Kidney (tissue), 22 donors: ENCODE measurements at places on chromosomes 2 and 18. TPM values are rescaled to one million over a fixed set of nuclear protein-coding genes. Genes with fewer than 3 reads are reported as not detected.

GRCh38 chr18:45379903-45380302 lies 235.4 kb upstream of the SLC14A2 start:
- no peak for DNase-seq

- no peak for DNase-seq
These were observed 152.9 kb upstream of the MMADHC start for GRCh38 chr2:149740490-149740889.

GRCh38 chr18:61570070-61570469 lies 236.8 kb downstream of the CDH20 start:
- DNase-seq, result no peak

DNA sequence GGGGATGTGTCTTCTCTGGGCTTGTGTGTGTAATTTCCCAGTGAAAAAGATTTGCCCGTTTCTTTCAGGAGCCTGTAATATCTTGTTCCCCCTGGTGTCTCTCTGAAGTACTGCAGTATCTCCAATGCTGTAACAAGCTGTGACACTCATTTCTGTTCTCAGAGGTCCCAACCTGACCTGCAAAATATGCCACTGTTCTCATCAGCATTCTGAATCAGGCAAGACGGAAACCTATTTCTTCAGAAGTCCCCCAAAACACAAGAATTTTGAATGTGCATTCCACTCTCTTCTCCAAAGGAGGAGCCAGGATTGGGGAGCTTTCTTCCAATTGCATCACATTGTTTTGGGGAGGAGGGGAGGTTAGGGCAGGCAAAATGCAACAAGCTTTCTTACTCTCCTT lies 77.0 kb upstream of the CNGA3 start:
- no peak for DNase-seq

DNA sequence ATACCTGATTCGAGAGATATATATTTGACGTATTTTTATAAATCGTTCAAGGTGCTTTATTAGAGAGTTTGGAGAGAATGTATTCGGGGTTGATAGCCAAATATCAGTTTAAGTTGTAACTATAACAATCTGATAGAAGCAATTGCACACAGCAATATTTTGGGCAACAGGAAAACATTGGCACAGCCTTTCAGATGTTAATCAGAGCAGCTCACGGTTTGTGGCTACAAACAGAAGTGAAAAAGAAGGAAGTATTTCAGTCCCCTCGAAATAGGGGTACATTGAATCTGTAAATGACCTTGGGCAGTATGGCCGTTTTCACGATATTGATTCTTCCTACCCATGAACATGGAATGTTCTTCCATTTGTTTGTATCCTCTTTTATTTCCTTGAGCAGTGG lies 20.6 kb downstream of the SERPINB10 start:
- DNase-seq, result no peak

- DNase-seq, result no peak
These were observed 487.3 kb upstream of the SPRED2 start for GRCh38 chr2:65919550-65920188.

DNA sequence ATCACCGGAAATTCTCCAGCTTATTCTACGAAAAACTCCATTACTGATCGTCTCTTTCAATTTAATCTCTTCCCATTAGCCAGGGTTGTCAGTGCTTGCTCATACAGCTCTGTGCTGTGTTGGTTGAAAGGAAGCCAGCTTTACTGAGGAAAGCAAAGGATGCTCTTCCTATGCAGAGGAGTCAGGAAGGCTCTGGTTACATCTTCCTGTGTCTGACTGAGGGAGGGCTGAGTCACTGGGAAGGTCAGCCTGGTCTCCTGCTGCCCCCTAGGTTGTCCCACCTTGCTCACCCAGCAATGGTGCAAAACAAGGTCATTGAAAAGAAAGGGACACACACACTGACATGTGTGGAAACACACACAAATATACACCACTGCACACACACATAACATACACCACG lies 975.6 kb downstream of the DCDC2C start:
- no peak for DNase-seq

DNA sequence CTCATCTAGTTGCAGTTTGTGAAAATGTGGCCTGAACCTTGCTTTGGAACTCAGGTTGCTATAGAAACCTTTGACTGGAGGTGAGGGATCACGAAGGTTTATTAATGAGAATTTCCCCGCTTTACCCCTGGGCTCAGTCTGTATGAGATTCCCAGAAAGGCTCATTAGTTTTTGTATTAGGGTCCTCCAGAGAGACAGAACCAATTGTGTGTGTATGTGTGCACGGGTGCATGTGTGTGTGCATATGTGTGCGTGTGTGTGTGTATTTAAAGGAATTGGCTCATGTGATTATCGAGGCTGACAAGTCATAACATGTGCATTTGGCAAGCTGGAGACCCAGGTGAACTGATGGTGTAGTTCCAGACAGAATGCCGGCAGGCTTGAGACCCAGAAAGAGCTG lies 113.8 kb upstream of the DLX2 start:
- no peak for DNase-seq

DNA sequence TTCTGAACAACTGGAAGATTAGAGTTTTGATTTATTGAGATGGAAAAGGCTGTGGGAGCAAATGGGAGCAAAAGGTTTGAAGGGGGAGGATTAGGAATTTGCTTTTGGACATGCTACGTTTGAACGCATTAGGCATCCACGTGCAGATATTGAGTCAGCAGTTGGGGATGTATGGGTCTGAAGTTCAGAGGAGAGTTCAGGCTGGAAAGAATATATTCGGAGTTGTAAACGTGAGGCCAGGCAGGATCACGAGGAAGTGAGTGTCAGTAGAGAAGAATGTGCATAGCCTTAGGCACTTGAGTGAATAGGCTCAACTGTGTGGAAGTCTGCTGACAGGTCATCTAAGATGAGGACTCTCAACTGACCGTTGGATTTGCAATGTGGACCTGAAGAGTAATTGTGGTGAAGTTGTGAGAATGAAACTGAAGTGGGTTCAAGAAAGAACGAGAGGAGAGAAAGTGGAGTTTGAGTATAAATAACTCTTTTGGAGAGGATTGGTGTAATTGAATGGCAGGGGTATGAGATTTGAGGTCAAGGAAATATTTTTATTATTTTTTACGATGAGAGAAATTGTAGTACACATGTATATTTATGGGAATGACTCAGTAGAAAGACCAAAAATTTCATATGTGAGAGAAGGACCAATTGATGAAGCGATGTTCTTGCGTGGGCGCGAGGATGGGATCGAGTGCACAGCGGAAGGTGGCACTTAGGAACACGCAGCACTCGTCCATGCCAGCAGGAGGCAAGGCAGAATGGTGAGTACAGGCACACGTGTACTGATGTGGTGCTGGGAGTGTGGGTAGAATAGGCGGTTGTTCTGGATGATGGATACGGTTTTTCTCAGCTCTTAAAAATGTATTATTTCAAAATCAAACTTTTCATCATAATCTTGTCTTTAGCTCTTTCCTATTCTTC lies 40.5 kb upstream of the POLE4 start:
- peak; percentile 10 for DNase-seq

DNA sequence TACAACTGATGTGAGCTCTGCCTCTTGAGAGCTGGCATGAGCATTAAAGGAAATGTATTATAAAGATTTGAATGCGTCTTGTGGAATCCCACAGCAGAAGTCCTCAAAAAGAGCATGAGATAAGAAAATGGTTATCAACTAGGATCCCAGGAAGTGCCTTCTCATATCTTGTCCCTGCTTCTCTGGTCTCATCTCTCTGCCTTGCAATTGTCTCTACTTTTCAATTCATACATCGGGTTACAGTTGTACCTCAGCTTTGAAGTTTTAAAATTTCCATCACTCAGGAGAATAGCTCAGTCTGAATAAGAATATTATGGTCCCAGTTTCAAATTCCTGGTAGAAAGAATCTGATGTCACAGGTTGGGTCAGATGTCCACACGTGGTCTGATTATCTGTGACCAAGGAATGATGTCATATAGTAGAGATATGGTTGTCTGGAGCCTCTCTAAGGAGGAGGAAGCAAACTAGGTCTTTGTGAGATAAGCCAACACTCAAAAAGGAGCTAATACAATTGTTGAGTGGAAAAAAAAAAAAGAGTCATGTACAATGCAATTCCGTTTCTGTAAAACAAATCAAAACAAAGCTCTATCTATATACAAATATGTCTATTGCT lies 21.7 kb upstream of the CCDC88A start:
- no peak for DNase-seq

- peak; percentile 67 for DNase-seq
These were observed 198.2 kb downstream of the SEPTIN10 start for GRCh38 chr2:109415581-109416013.

- no peak for DNase-seq
These were observed 605.3 kb upstream of the ZNF804A start for GRCh38 chr2:183993052-183993451.

DNA sequence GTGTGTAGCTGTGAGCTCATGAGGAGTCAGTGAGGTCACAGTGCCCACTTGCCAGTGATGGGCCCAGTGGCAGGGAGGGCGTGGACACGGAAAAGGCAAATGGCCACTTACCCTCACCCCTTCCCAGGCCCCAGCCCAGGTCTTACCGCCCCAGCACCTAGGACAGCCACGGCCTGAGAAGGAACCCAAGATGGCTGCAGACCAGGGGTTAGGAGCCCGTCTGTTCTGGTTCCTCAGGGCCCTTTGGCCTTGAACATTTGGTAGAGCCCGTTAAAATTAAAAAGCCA lies 74.1 kb downstream of the EMX1 start:
- no peak for DNase-seq

GRCh38 chr18:46474487-46475389 lies 182.3 kb downstream of the LOXHD1 start:
- DNase-seq, result peak; percentile 10

DNA sequence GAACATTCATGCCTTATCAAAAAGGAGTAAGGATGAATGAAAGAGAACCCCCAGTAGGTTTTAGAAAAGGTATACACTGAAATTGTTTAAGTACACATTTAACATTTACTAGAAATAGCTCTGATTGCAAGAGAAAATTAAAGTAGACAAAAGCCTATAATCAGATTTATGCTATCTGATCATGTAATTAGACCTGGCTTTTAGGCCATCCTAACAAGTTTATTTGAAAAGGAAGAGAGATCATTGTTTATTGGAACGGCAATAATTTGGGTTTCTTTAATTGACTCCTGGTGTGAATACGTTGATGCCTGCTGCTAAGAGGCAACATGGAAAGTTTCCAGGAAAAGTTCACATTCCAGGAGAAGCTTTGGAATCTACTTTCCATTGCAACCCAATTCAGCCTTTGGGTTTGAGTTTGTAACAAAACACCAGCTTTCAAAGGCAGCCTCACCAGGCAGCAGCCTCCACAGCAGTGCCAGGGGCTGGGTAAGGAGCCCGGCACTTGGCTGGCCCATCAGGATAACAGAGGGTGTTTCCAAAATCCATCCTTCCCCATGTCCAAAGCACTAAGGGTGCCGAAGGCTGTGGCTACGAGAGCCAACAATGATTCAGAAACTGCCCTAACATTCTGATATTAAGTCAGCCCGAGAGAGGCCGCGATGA lies 18.0 kb downstream of the FZD7 start:
- DNase-seq, result no peak

DNA sequence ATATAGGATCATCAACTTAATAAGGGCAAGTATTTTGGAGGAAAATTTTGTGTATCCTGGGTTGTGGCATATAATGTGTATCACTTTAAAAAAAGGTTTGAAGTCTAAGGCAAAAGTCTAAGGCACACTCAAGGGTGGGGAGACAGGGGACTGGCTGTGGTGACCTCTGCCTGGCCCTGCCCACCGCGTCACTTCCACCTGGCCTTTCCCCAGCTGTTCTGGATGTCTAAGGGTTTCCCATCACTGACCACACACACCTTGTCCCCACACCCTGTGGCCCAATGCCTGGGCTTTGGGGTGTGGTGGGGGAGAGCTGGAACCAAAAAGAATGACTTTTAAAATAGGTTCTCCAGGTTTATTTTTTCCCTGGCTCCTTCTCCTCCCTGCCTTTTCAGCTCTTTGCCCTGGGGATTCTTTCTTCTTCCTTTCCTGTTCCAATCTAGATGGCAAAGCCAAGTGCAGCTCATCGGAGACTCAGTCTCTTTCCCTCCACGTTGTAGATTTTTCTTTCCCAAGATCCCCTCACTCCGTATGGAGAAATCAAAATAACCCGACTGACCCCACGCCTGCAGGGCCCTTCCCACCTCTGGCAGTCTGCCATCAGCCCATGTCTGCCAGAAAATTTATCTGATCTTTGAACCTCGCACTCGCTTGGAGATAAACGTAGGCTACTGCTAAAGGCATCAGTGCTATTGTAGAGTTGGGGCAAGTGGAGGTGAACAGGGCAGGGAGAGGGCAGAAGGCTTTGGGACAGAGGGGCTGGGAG lies 257.2 kb downstream of the DYSF start:
- no peak for DNase-seq

- DNase-seq, result no peak
These were observed 122.0 kb upstream of the SLC35G4 start for GRCh38 chr18:11487390-11487789.

DNA sequence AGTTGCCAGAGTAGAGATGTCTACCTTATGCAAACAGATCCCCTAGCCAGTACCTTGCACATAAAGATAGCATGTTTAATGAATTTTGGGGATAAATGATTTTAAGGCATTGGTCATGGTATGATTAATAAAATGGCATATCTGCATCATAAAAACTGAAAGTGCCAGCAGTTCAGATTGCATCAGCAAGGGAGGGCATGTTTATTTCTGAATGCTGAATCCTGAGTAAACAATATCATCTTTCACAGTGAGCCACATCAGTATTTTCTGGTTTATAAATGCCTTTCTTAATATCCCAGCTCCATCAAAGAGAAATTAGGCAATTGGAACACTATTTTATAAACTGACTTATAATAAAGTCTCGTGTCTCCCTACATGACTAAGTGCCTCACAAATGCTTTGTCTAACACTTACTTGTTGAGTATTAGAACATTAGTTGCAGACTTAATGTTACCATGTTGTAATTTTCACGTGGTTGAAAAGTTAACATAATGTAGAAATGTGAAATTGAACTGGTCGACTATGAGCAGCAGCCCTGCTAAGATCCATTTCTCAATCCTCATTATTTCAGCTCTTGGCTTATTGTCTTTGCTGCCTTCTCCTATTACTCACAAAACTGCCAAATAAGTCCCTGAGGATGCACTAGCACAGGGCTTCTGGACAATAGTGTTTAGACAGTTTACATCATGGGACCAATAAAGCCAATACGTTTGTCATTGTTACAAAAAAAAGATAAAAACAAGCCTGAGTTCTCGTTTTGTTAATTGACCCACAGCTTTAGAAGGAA lies 48.0 kb downstream of the LANCL1 start:
- no peak for DNase-seq

CPLX4 gene
- not detected for polyA plus RNA-seq

ZNF532 gene
- polyA plus RNA-seq, result 5.7 TPM

CDH2 gene
- polyA plus RNA-seq, result 6.3 TPM

STRN gene
- polyA plus RNA-seq, result 3.7 TPM

ANKRD53 gene
- polyA plus RNA-seq, result 2.1 TPM

OTOS gene
- polyA plus RNA-seq, result 1.5 TPM

FBXO48 gene
- 0.86 TPM for polyA plus RNA-seq

CFAP221 gene
- 15.9 TPM for polyA plus RNA-seq

MOGAT1 gene
- polyA plus RNA-seq, result not detected

ALPP gene
- not detected for polyA plus RNA-seq

MPP4 gene
- not detected for polyA plus RNA-seq

PJVK gene
- 6.2 TPM for polyA plus RNA-seq

FSHR gene
- polyA plus RNA-seq, result not detected

AGPS gene
- 7.9 TPM for polyA plus RNA-seq
